RPMI7951 (cell line): ENCODE measurements at places on chromosomes 11 and 22. TPM values are rescaled to one million over a fixed set of nuclear protein-coding genes. Genes with fewer than 3 reads are reported as not detected.
A peak's percentile ranks its signal among the peaks of the same experiment; 100 is the strongest.

GRCh38 chr22:39207141-39208012, 37.4 kb downstream of the PDGFB start:
- DNase-seq = peak; percentile 83

GRCh38 chr11:78195917-78196560, 7.3 kb downstream of the USP35 start:
- DNase-seq = no peak

- no peak for DNase-seq
Observed at GRCh38 chr11:2950825-2951224, 21.6 kb upstream of the PHLDA2 start.

DNA sequence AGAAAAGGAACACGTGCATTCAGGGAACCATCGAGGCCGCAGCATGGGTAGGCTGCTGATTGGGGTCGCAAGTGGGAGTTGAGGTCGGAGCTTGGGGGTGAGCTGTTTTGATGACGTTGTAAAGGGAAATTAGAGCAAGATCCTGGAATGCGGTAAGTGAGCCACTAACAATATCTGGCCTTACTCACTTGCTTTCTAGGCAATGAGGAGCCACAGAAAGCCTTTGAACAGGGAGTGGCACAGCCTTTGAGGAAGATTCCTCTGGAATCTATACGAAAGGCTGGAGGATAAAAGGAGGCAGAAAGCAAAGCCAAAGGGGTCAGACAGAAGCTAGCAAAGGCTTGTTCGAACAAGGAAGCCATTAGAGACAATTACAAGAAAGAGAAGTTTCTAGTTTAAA, 197.5 kb downstream of the LARGE1 start:
- no peak for DNase-seq

Gene SHANK3
- total RNA-seq = 0.10 and 0.12 TPM in 2 replicates

- DNase-seq = no peak
Observed at GRCh38 chr11:75413864-75414263, 14.5 kb downstream of the RPS3 start.

Gene CD3E
- total RNA-seq = not detected in 2 replicates
